ENCODE measurements at places on chromosomes 4 and X.
A peak's percentile ranks its signal among the peaks of the same experiment; 100 is the strongest.

DNA sequence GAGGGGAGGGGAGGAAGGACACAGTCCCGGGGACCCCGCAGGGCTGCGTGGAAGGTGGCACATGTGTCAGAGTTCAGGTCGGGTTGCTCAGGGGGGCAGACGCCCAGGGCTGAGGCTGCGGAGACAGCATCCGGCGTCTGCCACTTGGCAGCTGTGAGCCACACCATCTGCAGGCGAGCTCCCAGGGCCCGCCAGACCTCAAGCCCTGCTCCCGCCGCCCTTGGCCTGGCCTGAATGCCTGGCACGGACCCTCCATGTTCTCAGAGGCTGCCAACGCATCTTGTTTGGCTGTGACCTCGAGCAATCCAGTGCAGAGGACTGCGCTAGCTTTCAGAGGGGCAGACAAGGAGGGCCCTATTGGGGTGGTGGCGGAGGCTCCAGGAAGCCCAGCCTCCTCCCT lies 5.1 kb downstream of the BGN start:
- DNase-seq: no peak

- DNase-seq: no peak
Observed at GRCh38 chrX:120244395-120244734, 6.2 kb upstream of the ZBTB33 start.

DNA sequence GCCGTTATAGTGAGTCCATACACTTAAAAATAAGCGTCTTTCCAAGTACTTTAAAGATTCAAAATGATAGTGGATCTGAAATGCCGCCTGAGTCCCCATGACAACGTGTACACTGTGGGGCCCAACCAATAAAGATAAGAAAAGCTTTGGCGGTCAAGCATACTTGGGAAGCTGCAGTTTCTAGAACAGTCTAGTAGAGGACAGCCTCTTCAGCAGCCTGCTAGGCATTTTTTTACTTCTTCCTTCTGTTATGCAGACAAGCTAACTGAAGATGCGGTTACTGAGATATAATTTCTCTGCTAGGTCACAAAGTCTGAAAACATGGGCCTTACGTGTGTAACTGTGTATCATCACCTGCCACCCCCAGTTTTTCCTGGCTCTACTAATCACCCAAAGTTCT lies 402 bp upstream of the UPRT start:
- no peak for DNase-seq

DNA sequence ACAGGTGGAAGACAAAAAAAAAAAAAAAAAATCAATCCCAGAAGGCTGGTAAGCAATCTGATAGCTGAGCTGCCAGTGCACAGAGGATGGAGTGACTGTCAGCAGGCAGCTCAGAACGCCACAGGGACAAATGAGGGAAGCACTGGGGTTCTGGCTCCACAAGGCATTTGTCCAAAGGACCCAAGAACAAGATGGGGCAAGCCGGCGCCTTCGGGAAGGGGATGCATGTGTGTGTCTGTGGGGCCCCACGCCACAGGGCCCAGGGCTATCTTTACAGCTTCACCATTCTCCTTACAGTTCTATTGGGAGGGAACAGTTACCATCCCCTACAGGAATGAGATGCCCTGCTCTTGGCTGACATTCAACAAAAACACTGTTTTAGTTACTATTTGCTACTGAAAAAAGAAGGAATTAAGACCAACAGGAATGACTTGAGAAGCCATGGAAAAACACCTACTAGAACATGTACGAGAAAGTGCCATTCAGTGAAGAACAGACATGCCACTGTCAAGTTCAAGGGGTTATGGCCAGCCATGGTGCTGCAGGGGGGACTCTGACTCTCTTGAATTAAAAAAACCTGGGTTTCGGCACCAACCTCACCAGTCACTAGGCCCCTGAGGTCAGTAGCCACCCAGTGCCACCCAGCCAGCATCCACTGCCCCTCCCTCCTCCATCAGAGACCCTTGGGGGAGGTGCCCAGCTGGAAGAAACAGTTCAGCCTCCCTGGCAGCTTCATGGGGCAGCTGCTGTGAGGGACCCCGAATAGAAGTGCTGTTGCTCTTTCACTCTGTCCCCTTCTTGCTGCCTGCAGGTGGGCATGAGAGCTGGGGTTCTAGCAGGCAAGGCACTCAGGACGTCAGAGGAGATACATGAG lies 18.5 kb downstream of the WDR1 start:
- DNase-seq: no peak

DNA sequence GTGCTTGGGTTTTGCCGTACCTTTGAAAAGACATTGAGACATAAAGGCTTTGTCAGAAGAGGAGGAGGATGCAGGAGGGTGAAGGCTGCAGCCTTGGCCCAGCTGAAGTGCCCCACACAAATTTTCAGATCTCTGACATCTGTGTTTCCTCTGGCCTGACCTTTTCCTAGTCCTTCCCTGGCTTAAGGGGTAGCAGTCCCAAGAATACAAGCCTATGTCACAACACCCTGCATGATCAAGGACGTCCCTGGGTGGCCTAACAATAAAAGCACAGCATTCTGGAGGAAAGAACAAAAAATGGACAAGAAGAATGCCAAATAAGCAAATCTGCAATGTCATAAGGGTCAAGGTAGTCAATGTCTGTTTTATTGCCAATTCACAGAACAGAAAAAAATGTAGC lies 80.8 kb upstream of the FAM9C start:
- DNase-seq: no peak

DNA sequence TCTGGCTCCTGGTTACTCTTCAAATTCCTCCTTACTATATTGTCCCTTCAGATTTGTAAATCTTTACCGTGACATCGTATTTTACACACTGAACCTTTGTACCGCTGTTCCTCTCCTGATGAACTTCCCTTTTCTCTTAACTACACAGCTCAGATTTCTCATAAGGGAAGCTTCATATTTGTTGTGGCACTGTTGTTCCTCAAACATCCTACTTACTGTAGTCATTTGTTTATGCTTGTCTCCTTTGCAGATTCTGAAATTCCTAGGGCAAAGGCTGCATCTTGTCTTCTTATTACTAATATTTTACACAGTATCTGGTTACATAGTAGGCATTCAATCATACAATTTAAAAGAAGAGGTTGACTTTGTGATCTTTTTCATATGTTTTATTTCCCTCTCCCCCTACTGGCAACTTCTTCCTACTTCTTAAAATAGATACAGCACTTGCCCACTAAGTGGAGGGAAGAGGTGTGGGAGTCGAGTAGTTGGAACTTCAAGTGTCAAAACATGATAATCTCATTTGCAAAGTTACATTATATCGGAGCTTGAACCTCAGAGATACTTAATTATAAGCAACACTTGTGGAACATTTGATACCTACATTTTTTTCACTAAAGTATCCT lies 50.0 kb downstream of the TET2 start:
- peak; percentile 82 for DNase-seq

DNA sequence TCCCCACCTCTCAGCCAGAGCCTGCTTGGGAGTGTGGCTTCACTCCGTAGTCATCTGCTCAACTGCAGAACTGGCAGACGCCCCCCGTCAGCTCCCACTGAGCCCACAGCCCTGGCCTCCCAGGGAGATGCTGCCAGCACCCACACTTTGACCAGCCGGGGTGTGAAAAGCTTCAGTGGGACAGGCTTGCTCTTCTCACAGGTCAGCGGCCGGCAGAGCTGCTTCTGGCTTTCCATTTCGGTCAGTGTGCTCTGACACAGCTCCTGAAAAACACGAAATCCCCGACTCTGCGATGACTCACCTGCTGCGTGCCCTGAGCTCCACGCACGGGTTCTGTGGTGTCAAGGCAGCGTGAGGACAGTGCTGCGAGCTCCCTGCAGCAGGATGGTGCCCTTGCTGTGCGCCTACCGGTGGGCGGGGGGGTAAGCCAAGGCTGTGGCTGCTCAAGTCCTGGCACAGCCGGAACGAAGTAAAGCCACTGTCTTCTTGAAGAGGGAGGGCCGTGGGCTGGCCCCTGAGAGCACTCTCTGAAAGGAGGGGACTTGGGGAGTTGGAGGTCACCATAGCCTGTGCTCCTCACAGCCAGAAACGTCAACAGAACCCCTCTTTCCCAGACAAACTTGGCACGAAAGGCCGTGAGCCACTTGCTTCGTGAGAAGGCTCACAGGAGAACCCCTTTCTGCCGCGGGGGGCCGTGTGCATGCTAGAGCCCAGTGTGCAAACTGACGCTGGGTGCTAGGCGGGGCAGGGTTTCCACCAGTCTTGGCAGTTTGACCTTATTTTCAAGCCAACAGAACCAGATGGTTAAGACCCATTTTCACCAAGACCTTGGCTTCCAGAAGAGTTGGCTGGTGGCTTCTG lies 23.6 kb downstream of the NOP14 start:
- no peak for DNase-seq

GRCh38 chrX:47232197-47232802 lies 509 bp upstream of the USP11 start:
- no peak for DNase-seq
